ENCODE measurements at places on chromosomes 13 and 19.

DNA sequence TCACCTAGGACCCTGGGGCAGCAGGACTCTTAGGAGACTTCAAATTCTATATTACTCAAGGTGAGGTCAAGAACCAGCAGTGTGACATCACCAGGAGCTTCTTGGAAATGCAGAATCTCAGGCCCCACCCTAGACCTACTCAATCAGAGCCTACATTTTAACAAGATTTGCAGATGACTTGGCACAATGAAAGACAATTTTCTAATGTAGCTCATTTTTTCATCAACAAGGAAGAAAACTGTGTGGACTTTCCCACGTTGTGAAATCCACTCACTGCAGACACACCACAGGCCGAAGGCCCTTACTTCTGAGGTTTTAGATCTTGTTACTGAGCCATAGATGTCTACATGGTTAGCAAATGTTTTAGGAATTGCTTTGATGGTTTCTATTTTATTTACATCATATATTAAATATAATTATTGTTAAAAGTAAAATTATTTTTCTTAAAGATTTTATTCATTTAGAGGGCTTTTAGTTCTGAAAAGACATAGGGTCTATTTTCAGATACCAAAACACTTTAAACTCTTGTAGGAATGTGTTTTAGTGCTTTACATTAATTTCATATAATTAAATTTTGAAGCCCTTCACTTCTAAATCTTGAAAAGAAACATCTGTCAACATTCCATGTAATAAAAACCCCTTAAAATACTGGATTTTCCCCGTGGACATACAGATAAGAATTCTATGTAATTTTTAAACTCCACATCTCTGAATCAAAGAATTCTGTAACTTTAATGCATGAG is 18.5 kb upstream of the STARD13 start:
- DNase-seq = no peak

DNA sequence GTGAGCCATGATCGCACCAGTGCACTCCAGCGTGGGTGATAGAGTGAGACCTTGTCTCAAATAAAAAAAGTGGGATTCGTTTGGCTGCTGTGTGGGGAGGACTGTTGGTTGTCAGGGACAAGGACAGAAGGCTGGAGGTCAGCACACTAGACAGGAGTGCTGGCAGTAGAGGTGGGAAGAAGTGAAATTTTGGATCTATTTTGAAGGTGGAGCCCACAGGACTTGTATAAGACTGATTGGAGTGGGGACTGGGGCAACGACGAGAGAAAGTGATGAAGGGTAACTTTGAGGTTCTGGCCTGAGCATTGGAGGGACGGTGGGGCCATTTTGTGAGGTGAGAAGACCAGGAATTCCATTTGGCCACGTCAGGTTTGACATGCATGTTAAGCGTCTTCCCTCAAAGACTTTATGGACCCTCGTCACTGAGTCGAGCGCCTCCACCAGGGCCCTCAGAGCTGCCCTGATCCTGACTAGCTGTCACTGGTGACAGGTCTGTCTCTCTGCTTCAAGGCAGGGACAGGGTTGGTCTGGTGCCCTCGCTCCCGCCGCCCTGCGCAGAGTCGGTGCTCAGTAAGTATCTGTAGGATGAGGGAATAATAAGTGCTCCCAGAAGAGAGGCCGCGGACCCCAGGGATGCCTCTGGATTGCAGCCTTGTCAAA is 673 bp downstream of the CTU1 start:
- no peak for DNase-seq

DNA sequence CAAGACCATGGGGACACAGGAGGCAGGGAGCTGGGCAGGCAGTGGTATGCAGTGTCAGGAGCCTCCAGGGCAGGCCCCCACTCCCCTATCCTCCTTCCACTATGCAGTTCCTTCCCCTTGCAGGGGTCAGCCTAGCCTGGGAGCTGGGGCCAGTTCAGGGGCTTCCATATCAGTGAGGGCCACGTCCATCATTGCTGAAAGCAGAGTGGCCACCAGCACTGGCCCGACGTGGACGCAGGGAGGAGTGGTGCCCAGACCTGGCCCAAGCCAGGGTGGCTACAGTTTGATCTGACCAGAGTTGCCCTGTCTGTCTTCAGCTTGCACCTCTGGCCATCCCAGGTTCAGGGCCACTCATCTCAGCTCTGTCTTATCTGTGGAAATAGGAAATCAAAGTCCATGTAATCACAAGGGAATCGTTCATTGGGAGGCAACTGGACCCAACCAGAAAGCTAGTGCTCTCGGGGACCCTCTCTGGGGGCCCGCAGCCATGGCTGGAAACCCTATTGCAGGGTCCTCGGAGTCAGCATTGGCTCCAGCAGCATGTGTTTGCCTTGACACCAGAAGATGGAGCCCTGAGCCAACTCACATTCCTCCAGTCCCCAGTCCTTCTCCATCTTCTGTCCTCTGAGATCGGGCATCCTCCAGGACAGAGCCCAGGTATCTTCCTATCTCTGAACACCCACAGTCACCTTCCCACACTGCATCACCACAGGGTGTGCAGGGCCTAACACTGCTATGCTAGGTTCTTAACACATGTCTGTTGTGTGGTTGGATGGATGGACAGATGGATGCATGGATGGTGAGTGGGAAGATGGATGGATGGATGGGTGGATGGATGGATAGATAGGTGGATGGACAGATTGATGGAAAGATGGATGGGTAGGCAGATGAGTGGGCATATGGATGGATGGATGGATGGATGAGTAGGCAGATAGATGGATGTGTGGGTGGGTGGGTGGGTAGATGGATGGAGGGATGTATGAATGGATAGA is 75.7 kb upstream of the KCTD15 start:
- DNase-seq = no peak

DNA sequence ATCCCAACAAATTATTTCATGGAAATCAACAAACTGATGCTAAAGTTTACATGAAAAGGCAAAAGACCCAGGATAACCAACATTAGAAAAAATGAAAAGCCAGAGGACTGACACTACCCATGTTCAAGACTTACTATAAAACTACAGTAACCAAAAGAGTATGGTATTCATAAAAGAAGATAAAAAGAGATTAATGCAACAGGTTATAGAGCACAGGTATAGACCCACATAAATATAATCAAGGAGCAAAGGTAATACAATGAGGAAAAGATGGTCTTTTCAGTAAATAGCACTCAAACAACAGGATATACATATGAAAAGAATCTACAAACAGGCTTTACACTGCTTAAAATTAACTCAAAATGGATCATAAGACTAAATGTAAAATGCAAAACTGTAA is 1342.7 kb downstream of the UQCRFS1 start:
- no peak for DNase-seq

GRCh38 chr19:9156304-9156703 is 16.1 kb downstream of the ZNF317 start:
- DNase-seq = no peak

DNA sequence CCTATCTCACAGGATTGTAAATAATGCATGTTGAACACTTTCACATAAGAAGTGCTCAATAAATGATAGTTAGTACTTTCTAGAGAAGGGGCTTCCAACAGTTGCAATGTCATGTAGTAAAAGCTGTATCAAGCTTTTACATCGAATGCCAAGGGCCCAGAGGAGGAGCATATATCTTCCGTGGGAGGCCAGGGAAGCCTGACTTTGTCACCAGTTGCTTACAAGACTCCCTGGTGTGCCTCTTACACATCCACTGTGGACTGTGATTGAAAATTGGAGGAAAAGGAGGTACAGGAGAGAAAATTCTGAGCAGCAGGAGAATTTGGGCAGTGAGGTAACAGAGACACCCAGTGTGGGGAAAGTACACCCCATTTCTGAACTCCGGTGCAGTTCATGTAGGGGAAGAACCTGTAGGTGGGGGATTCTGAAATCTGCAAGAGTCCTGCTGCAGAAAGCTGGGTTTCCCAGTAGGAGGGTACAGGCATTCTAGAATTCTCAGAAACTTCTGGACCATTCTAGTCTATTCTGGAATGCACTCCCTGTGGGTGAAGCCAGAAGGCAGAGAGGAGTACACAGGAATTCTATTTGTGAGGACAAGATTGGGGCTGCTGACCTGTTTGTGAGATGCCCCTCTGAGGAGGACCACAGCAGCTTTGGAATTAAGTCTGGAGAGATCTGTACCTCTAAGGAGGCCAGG is 54.0 kb downstream of the ALOX5AP start:
- no peak for DNase-seq

GRCh38 chr13:113938716-113939115 is 35.2 kb downstream of the C13orf46 start:
- DNase-seq = no peak

- DNase-seq = no peak
Observed at GRCh38 chr13:107873926-107874325, 341.4 kb downstream of the LIG4 start.

- no peak for DNase-seq
Observed at GRCh38 chr19:32852216-32852615, 17.4 kb downstream of the SLC7A9 start.
